ENCODE measurements at places on chromosomes 4 and X.

GRCh38 chr4:104489731-104490095 lies 5.0 kb downstream of the CXXC4 start:
- no peak for DNase-seq

DNA sequence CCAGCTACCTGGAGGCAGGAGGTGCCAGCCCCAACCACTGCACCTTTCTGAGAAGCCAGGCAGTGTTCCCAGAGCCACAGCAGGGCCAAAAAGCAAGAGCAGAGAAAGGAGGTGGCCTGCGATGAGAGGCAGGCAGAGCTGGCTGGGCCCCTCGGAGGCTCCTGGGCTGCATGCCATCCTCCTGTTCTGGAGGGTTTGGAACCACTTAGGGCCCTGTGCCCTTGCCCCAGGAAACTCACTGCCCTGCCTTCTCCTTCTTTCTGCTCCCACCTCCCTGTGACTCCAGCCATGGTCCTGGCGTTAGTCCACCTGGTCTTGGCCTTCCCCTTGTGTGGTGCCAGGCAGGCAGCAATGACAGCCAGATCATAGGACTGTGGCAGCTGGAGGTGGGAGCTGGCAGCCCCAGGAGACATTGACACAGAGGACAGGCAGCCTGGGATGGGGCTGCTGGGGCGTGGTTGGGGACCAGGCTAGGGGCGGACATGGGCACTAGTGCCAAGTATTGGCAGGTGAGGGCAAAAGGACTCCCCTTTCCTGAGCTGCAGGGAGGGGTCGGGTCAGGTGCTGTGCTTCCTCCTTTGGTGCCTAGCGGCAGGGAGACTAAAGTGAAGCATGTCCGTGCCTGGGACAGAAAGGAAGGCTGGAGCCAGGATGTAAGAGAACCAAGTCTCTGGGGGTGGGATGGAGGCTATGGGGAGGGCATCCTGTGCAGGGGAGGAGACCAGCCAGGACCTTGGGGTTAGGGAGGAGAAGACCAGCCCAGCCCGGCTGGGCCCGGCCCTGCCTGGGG lies 1.4 kb downstream of the APLN start:
- DNase-seq, result no peak

- no peak for DNase-seq
These were observed 33.8 kb downstream of the RBBP7 start for GRCh38 chrX:16836371-16836770.

- DNase-seq, result no peak
These were observed 704.8 kb downstream of the ARAP2 start for GRCh38 chr4:35539404-35540055.

GRCh38 chrX:11254417-11255109 lies 38.6 kb upstream of the AMELX start:
- no peak for DNase-seq
